Stimulated activated CD4-positive, alpha-beta T cell treated with anti-CD3 and anti-CD28 coated beads, TNF-alpha, amount 100 ng/mL, for 48 hours (primary cell): ENCODE measurements at places on chromosomes 1 and 21.

- no peak for DNase-seq
Observed at GRCh38 chr1:7042322-7043190, 257.3 kb downstream of the CAMTA1 start.

GRCh38 chr1:30891227-30891552 is 17.4 kb downstream of the SDC3 start:
- no peak for DNase-seq

DNA sequence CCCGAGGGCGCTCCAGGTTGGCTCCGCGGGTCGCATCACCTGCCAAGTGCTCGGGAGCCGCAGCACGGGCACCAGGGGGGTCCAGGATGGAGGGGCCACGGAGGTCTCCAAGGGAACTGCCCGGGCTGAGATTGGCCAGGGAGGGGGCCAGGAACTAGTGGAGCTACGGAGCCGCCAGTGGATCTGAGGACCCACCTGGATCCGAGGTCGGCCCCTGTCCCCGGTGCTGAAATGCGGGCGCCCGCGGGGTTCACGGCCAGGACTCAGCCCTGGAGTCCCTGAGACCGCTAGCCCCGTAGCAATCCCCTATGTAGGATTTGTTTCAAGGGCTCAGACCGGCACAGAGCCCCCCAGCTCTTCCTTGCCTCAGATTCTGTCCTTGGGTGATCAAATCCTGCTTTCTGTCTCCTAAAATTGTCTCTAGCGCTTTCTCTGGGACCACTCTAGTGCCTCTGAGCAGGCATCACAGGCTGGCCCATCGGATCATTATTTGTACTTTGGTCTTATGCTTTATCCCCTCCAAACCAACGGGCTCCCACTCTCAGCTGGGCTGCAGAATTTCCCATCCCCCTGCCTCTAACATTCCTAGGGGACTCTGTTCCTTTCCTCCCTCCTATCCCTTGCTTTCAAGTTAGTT is 27.3 kb downstream of the KIAA2013 start:
- no peak for DNase-seq

GRCh38 chr21:44837537-44837936 is 19.7 kb upstream of the SUMO3 start:
- no peak for DNase-seq

- DNase-seq, result no peak
Observed at GRCh38 chr1:94303005-94303404, 65.6 kb upstream of the ARHGAP29 start.

DNA sequence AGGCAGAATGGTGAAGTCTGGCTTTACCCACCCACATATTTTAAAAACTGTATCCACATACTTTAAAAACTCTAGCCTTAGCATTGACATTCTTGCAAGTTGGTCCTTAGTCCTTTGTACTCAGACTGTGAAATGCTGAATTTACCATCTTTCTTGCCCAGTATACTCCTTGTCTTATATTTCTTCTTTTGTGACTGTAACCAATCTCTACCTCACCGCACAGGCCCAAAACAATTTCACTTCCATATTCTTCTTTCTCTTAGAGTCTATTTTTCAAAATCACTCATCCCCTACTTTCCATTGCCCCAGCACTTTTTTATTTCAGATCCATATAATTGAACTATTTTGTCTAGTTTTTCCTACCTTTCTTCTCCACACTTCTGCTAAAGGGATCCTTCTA is 892.4 kb upstream of the B3GALT2 start:
- no peak for DNase-seq
